ENCODE measurements at places on chromosomes 7 and 10.

- DNase-seq: no peak
These were observed 176.0 kb upstream of the MYO3A start for GRCh38 chr10:25758041-25758457.

DNA sequence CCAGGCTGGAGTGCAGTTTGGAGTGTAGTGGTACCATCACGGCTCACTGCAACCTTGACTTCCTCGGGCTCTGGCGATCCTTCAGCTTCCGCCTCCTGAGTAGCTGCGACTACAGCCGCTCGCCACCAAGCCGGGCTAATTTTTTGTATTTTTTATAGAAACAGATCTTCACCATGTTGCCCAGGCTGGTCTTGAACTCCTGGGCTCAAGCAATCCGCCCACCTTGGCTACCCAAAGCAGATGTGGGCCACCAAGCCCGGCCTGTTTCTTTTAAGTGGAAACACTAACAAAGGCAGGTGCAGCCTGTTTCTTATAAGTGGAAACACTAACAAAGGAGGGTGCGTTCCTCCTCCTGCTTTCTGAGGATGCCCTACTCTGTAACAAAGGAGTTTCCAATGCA is 18.2 kb downstream of the PRF1 start:
- no peak for DNase-seq

GRCh38 chr7:17042211-17042610 is 160.4 kb upstream of the AGR3 start:
- no peak for DNase-seq

DNA sequence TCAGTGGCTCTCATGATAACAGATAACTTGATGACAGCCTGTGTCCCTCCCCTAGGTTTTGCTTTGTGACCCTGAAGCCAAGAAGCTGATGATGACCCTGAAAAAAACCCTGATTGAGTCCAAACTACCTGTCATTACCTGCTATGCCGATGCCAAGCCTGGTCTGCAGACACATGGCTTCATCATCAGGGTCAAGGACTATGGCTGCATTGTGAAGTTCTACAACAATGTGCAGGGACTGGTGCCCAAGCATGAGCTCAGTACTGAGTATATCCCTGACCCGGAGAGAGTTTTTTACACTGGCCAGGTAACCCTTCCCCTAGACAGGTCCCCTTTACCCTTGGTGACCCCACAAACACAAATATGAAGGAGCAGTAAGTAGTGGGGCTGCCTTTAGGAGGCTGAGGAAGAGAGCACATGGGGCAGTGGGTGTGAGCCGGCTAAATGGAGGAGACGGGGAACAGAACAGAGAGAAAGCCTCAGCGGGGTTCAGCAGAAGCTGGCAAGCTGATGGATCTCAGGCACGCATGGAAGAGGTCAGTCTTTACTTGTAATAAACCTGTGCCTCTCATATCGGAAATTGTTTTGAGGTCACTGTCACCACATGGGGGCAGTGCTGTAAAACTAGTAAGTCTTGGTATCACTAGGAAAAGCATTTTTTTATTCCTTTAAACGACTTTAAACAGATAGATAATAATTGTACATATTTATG is 20.2 kb downstream of the PDCD11 start:
- DNase-seq: peak; percentile 21

DNA sequence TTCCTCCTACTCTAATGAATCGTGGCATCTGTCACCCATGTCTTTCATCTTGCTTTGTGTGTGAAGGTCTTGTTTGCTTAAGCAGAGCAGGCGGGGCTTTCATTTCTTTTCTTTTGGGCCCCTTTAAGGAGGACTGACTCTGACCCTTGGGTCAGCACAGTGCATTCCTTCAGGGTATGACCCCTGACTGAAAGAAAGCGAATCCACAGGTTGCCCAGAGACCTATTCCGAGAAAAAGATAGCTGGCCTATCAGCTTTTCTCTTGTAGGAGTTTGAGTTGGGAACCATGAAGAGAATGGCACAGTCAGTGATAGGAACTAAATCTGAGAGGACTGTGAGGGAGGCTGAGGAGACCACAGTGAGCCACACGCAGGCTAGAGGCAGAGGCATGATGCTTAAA is 193.2 kb upstream of the CDCA7L start:
- DNase-seq: no peak

DNA sequence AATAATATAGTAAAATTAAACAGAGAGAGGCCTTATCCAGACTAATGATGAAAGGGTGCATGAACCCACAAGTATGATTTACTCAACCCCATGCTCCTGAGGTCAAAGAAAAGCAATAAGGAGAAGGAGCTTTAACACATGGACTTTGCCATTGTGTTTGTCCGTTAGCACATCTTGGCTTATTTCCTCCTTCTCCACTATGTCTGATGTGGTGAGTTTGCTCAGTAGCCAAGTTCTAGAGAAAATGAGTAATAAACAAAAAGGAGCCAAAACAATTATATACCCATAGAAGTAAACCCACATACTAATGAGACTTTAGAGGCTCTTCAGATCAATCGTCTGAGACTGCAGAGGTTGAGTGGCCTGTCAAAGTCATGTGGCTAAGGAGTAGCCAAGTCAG is 26.1 kb upstream of the ADD3 start:
- no peak for DNase-seq

- no peak for DNase-seq
These were observed 8.4 kb downstream of the AGAP3 start for GRCh38 chr7:151094675-151095074.

- DNase-seq: no peak
These were observed 187.3 kb upstream of the AUTS2 start for GRCh38 chr7:69411018-69411417.

GRCh38 chr10:90481326-90481923 is 376.4 kb downstream of the HTR7 start:
- no peak for DNase-seq

DNA sequence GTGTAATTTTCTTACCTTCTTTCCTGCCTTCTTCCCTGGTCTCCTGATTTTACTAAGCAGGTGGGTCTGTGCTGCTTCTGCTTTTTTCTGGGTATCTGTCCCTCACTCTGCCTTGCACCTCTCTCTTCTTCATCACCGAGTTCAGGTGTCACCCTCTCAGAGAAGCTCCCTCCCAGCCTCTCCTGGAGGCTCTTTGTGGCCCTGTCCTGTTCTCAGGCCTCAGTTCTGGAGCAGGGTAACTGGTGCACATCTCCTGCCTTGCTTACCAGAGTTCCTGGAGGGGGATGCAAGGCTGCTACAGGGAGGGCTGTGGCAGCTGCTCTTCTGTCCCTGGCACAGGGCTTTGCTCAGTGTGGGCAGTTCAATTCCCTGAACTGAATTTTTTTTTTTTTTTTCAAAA is 66.1 kb downstream of the RBM33 start:
- DNase-seq: no peak

DNA sequence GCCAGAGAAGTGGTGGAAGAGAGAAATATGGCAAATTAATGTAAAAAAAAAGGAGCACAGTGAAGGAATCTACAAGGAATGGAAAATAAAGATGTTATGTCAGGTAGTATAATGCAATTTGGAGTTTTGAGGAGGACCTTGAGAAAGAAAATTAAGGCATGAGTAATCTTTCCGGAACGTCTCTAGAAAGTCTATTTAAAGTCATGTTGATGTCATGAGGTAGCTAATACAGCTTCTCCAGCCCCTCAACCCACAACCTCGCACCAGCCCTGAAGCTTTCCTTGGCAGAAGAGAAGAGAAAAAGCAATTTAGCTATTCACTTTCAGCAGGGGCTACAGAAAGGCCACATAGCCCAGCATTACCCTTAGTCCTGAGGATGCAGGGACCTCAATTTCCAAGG is 22.5 kb downstream of the TRDMT1 start:
- no peak for DNase-seq

GRCh38 chr7:122394512-122394911 is 90.0 kb upstream of the FEZF1 start:
- no peak for DNase-seq

DNA sequence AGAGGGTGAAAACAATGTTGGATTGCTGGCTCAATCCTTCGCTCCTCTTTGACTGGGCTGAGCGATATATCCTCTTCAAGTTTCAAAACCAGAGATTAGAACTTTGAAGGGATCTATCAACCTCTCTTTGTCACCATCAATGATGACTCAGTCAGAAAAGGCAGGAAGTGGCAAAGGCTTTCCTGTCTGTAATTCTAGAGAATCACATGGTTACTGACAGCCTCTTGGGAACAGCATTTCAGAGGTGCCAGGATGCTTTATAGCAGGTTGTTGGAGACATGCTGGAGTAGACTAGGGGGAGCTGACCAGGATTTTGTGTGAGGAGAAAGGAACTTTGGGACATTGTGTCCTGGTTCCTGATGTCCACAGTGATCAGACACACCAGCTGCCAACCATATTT is 81.3 kb downstream of the PRKCQ start:
- DNase-seq: no peak

DNA sequence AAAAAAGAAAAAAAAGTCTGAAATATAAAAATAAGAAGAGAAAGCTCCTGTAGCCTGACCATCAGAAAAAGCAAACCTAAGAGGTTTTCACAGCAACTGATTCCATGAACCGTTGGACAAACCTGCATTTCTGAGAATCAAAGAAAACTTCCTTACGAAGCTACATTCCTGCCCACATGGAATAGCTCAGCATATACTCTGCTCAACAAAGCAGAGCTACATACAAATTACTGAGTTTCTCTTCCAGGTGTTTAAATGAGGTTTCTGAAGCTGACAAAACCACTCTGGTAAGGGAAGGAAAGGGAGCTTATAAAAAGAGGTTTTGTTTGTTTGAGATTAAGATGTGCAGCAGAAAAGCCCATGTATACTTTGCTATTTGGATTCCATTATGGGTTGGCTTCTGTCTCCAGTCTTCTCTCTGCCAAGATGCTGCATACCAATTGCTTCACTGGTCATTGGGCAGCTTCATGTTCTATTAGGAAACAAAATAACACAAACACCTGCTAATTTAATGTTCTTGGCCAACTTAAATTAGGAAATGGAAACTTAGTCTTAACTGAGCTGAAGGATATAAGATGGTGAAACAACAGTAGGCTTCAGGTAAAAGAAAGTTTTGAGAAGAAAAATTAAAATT is 314.1 kb downstream of the LRRTM3 start:
- no peak for DNase-seq

GRCh38 chr10:33382921-33383713 is 48.6 kb upstream of the NRP1 start:
- no peak for DNase-seq

GRCh38 chr7:116307253-116307652 is 96.9 kb downstream of the TES start:
- DNase-seq: no peak

GRCh38 chr10:111996103-111996502 is 187.5 kb downstream of the GPAM start:
- DNase-seq: no peak

DNA sequence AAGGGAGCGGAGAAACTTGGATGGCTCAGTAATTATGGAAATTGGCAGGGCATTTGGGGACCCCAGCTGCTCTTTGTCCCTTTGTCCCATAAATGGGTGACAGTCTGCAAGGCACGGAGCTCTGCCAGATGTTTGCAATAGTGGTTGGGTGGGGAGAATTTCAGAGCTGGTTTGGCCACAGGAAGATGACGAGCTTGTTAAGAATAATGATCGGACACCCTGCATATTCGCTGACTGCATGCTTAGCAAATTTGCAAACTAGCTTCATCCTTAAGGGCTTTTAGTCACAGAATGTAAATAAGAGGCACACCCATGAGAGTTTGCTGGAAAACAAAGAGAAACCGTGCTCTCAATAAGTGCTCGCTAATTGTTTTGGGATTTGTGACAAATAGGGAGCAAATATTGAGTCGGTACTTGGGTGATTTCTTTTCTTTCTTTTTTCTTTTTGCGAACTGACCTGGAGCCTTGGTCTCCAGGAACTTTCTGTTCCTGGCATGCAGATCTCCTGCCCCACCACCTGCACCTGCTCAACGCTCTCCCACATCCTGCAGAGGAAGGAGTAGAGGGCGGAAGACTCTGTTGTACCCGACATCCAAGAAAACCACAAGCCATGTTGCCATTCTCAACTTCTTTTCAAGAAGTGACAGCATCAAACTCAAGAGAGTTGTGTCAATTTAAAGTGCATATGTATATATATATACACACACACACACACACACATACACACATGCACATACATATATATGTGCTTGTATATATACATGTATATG is 238.9 kb downstream of the CAMK1D start:
- DNase-seq: no peak

GRCh38 chr7:22723637-22724036 is 3.4 kb upstream of the IL6 start:
- DNase-seq: no peak

- peak; percentile 65 for DNase-seq
These were observed 10.9 kb upstream of the LGI1 start for GRCh38 chr10:93746844-93747284.

DNA sequence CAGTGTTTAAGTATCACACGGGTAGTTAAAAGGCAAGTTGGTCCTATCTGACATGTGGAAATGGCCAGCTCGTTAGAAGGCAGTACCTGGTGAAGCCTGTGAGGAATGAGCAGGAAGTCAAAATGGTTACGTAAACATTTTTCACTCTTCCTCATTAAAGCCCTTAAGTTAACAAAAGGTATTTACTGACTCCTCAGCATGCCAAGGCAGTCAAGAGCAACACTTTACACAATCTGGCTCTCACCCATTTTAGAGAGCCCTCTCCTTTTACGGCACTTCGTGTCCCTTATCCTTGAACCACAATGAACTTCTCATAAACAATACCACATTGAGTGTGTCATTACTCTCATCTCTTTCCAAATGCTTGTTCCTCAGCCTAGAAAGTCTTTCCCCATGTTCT is 11.0 kb upstream of the RSBN1L start:
- DNase-seq: no peak

DNA sequence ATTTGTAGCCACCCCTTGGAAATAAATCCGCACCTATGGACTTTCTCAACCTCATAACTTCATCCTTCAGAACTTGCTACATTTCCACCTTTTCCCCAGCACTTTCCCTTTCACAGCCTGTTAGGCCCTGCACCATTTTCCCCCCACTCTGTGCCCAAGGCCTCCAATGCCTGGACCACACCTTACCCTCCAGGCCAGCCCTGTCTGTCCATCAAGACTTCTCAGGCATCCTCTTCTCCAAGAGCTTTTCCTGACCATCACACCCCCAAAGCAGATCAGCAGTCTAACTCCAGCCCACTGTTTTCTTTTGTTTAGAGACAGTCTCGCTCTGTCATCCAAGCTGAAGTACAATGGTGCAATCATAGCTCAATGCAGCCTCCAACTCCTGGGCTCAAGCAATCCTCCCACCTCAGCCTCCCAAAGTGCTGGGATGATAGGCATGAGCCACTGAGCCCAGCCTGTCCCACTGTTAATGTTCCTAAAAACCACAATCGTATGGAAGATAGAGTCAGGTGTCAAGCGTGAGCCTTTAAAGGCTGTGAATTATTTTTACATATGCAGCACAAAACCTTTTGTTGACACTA is 116.8 kb downstream of the PARD3 start:
- DNase-seq: no peak

All from AG04450 (cell line).